ENCODE measurements at places on chromosomes 13 and 19. TPM values are rescaled to one million over a fixed set of nuclear protein-coding genes. Genes with fewer than 3 reads are reported as not detected.

KLK2 gene
- not detected for polyA plus RNA-seq

DNA sequence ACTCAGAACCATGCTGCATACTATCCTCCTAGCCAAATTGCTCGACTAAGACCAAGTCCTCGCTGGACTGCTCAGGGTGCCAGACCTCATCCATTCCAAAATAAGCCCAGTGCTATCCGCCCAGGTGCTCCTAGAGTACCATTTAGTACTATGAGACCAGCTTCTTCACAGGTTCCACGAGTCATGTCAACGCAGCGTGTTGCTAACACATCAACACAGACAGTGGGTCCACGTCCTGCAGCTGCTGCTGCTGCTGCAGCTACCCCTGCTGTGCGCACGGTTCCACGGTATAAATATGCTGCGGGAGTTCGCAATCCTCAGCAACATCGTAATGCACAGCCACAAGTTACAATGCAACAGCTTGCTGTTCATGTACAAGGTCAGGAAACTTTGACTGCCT is 1.5 kb downstream of the PABPC3 start:
- no peak for DNase-seq

DNA sequence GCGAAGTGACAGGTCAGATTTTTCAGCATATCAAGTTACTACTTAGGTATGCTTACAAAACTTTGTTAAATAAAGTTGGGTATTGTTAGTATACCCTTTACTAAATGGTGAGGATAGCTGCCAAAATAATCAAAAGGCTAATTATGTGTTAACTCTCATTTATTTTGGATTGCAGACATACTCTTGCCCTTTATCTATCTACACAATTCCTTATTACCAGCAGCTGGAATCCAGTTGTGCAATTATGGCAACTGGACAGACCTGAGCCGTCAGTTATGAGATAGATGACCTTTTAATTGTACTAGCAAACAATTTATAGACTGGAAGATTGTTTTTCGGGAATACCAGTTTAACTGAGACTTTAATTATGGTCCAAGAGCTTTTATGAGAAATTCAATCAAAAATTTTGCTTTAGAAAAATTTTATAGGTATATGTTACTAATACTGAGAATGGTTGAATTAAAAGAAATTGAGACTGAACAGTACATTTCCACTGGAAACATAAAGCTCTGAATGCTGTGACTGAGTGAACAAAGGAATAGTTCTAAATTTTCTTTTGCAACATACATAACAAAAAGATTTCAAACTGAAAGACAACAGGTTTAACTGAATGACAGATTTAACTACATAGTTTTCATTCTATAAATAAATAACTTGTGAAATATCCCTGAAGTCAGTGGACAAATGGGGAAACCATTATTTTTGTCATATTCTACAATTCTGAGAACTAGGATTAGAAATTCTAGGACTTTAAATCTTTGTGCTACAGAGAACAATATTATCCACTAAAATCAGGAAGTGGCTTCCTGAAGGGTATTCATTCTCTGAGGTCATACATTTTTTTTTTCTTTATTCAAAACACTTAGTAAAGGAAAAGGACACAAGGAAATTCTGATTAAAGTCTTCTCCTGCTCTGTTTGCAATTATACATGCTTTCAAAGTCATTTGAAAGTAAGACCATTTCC is 97.4 kb downstream of the ZC3H13 start:
- DNase-seq = no peak

- DNase-seq = no peak
Observed at GRCh38 chr13:36072152-36072935, 58.8 kb downstream of the DCLK1 start.

DNA sequence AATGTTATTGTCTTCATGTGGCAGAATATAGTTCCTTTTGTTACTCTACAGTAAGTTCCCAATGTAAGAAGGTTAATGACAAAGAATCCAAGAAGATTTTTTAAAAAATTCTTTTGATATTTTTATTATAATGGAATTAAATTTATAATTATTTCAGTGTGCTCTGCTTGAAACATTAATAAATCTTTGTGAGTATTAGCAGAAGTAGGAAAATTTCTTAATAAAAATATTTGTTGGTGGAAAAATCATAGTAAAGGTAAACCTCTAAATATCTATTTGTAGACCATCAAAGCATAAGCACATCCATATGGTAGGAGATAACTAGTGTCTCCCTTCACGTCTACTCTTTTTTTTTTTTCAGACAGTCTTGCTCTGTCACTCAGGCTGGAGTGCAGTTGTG is 4.3 kb downstream of the CSNK1A1L start:
- DNase-seq = no peak

GRCh38 chr19:2413629-2414028 is 13.8 kb downstream of the TIMM13 start:
- no peak for DNase-seq

GRCh38 chr13:59337070-59337469 is 826.7 kb downstream of the DIAPH3 start:
- peak; percentile 45 for DNase-seq

- no peak for DNase-seq
Observed at GRCh38 chr13:41458187-41458760, 924 bp downstream of the RGCC start.

Data from muscle of back (tissue), 13 donors.